ENCODE measurements at places on chromosomes 2 and 18.

DNA sequence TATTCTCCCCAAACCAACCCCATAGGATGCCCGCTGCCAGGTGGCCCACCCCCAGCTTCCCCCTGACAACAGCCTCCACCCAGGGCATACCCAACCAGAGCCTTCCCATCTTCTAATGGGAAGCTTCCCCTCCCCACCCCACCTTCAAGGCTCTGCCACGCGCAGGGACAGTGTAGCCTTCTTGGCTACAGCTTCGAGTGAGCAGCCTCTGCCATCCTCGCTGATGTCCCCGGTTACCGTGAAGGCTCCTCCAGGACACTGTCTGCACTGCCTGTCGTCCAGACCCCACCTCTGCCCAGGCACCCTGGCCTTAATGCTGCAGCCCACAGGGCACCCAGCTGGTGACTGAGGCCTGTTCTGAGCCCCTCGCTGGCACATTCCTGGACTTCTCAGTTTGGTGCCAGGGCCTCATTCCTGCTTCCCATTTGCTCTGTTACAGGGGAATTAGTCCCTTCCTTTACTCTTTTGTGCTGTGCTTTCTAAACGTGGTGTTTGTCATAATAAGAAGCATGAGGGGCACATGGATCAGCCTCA, 13.0 kb upstream of the ADNP2 start:
- no peak for DNase-seq

- no peak for DNase-seq
Measured at GRCh38 chr18:52700816-52701215, 360.8 kb downstream of the DCC start.

DNA sequence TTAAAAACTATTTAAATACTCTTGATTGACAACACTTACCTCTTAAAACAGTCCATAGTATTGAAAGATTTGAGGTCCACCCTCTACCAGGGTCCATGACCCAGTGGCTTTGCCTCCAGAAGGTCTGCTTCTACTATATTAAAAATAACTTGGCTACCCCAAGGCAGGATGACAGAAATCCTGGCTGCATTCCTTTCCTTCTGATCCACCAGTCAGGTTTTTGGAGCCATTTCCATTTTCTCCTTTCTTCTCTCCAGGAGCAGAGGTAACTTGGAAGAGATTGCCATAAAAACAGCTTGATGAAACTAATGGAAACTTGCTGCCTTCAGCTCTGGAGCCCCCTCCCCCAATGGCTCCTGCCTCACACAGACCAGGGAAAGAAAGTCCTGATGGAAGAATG, 2.6 kb upstream of the FAM171B start:
- no peak for DNase-seq

DNA sequence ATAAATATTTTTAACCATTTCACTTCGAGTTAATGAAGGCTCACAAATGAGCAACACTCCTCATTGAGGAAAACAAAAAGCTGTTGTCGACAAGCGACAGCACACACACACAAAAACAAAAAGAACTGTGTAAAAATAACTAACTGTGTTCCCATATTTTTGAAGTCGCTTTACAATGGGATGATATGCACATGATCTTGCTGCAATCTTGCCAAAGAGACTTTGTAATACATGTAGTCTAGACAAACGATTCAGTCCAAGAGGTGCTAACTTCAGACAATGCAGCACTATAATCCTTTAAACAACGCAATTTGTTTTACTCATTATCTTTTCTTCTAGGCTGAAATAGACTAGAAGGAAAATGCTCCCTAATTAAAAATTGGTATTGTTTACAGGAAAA, 7.2 kb upstream of the USP34 start:
- no peak for DNase-seq

DNA sequence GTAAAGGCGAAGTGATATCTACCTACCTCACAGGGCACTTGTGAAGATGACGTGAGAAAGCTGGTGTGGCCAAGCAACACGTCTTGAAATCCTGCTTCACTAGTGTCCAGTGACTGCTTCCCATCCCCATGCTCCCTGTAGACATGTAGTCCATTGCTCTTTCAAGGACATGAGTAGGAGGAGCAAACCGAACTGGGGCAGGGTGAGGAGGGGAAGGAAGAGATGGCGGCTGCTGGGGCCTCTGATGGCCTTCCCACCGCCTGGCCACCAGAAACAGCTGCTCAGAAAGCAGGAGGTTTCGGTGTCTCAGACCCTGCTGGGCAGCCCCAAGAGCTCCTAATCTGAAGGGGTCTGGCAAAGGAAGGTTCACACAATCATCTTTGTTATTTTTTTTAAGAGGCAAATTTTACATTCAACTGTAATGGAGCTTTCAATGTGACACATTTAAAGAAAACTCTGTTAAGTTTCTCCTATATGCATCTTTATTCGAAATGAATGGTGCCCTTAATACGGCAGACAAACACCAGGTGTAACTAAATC, 14.7 kb downstream of the CPLX4 start:
- DNase-seq = no peak

GRCh38 chr2:195563857-195564512, 93.0 kb upstream of the SLC39A10 start:
- DNase-seq = no peak

GRCh38 chr2:75716406-75716805, 5.7 kb upstream of the GCFC2 start:
- peak; percentile 12 for DNase-seq

- no peak for DNase-seq
Measured at GRCh38 chr18:75730249-75730648, 302.7 kb upstream of the SMIM21 start.

- no peak for DNase-seq
Measured at GRCh38 chr2:48417856-48418838, 111.8 kb upstream of the STON1 start.

DNA sequence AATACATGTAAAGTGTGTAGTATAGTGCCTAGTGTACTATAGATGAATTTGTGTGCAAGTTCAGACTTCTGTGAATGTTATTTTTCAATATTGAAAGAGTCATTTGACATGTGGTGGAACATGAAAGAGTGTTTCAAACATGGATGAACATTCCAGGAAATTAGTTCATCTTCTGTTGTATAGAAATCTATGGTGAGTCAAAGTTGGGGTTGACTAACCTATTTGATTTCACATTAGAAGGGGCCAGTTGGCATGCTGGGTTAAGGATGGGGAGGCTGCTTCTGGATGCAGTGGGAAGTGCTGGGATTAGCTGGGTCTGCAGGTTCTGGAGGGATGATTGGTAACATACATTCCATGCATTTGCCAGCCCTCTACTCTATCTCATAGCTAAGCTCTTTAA, 50.6 kb downstream of the LYPD6B start:
- DNase-seq = no peak

DNA sequence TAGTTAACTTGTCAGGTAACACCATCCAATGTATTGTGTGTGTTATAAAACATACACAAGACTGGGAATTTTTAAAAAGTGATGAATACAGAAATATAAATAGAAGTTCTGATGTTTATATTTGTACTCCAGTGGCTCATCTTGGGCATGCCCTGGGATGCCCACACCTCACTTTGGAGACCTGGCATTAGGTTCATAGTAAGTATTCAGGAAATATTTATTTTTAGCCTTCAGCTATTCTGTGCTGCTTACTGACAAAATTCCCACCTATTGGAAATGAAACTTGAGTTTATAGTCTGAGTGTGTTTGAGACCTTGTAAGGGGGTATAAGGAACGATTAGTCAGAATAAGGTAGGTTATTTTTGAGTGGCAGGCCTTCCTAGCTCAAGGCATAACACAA, 67.5 kb downstream of the MYO1B start:
- no peak for DNase-seq

GRCh38 chr18:45517181-45517741, 98.0 kb upstream of the SLC14A2 start:
- DNase-seq = no peak

DNA sequence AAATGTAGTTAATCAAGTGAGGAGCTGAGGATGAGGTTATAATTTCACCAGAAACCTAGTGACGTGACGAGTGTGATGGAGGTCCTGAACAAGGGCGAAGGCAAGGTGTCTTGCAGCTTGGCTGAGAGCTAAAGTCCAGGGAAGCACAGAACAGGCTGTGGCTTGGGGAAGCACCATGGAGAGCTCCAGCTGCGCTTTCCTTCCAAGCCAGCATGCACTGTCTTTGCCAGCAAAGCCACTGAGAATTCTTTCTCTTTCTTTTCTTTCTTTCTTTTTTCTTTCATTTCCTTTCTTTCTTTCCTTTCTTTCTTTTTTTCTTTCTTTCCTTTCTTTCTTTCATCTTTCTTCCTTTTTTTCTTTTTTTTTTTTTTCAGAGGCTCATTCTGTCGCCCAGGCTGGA, 239.3 kb downstream of the FBXO15 start:
- DNase-seq = no peak

GRCh38 chr18:74541703-74542555, 7.6 kb downstream of the CNDP1 start:
- peak; percentile 44 for DNase-seq

- no peak for DNase-seq
Measured at GRCh38 chr2:145344076-145344724, 824.3 kb upstream of the ZEB2 start.

- DNase-seq = no peak
Measured at GRCh38 chr2:158094487-158095092, 7.1 kb upstream of the UPP2 start.

DNA sequence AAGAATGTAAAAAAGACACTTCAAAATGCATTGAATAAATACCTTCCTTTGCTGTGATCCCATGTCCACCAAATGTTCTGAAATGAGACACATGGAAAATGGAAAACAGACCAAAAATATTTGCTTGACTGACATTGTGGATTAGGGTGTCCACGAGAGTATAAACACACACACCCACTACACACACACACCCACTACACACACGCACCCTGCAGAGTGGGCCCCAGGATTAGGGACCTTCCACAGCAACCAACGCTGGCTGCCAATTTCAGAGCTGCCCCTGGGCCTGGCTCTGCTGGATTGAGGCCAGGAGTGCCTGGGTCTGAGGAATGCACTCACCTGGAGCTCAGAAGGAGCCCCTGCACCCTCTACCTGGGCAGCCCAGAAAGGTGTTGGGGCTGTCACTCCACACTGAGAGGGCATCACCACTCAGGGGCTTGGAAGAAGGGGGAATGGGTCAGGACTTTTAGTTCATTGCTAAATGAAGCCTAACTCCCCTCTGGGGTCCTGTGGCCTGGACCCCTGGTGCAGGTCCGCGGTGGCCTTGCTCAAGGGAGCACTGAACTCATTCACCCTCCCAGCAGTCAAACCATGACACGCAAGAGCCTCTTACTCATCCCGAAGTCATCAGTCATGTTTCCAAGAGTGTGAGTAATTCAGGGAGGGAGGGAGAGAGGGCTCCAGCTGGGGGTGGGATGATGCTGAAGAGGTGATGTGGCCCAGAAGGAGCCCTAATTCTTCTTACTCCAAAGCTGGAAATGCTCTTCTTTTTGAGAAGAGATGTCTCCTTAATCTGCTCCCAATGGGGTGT, 50.2 kb upstream of the PLB1 start:
- no peak for DNase-seq

DNA sequence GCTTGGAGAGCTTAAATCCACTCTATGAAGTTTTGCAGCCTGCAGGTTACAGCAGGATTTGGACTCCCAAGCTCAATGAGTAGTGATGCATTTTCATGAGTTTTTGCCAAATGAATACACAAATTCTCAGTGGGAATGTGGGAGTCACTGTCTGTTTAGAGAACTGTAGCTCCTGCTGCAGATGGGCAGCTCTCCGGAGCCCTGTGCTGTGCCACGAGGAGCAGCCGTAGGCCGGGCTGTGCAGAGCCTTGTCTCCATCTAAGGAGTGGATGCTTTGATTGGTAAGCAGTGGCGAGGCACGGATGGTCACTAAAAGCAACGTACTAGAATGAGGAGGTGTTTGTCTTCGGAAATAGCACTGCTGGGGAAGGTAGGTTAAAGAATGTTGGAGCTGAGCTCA, 96.0 kb upstream of the NFATC1 start:
- DNase-seq = no peak

DNA sequence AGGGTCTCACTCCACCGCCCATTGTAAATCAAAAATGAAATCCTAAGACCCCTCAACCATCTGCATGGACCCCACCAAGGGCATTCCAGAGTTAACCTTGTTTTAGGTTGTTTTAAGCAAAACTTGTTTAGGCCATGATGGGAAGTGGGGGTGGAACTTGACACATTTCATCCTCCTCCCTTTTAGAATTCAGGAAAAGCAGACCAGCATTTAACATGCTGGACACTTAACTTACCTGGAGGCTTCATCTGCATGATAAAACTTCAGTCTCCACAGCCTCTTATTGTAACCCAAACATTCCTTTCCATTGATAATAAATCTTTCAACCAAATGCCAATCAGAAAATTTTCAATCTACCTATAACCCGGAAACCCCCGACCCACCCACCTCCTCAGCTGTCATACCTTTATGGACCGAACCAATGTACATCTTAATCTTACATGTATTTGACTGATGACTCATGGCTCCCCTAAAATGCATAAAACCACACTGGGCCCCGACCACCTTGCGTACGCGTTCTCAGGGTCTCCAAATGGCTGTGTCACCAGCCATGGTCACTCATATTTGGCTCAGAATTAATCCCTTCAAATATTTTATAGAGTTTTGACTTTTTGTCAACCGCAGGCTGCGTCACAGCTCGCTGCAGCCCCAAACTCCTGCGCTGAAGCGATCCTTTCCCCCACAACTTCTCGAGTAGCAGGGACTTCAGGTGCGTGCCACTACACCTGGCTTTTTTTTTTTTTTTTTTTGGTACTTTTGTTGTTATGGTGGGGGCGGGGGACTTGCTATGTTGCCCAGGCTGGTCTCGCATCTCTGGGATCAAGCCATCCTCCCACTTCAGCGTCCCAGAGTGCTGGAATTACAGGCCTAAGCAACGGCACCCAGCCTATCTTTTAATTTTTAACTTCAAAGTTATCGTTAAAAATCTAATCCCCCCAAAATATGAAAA, 917 bp downstream of the MPPE1 start:
- DNase-seq = no peak

GRCh38 chr2:206462240-206462854, 19.0 kb downstream of the ADAM23 start:
- no peak for DNase-seq

GRCh38 chr18:67682516-67682915, 166.0 kb upstream of the DSEL start:
- no peak for DNase-seq

GRCh38 chr2:159706385-159706980, 5.8 kb upstream of the MARCHF7 start:
- DNase-seq = no peak

- no peak for DNase-seq
Measured at GRCh38 chr2:53509831-53510388, 257.7 kb upstream of the CHAC2 start.

- DNase-seq = no peak
Measured at GRCh38 chr2:54599914-54600313, 123.5 kb upstream of the EML6 start.

All from NCI-H526 (cell line).